Central memory CD8-positive, alpha-beta T cell (primary cell): ENCODE measurements at places on chromosomes 1 and 21.

- DNase-seq: no peak
- H3K4me1 ChIP-seq: peaks cover 11% of the 10 kb centered on the region
- H3K27ac ChIP-seq: no peak overlapping the region
Observed at GRCh38 chr1:208133355-208133754, 110.8 kb downstream of the PLXNA2 start.

DNA sequence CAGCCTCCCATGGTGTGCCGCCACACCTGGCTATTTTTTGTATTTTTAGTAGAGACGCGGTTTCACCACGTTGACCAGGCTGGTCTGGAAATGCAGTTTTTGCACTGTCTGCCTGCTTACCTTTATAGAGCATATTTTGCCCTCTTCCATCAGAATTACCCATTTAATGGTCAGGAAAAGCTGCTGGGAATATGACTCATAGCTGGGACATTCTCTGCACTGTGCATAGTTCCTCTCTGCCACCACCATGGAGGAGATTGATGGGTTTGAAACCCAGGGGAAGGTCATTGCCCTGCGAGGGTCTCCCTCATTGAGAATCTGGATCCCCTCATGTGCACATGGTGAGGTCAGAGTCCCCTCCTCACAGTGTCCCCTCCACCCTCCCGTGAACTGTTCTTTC is 32.1 kb downstream of the MX1 start:
- H3K4me3 ChIP-seq: no peak overlapping the region
- no peak overlapping the region for H3K27ac ChIP-seq
- H3K27me3 ChIP-seq: no peaks in the 10 kb centered on the region
- DNase-seq: no peak
- H3K36me3 ChIP-seq: peaks cover 23% of the 10 kb centered on the region

DNA sequence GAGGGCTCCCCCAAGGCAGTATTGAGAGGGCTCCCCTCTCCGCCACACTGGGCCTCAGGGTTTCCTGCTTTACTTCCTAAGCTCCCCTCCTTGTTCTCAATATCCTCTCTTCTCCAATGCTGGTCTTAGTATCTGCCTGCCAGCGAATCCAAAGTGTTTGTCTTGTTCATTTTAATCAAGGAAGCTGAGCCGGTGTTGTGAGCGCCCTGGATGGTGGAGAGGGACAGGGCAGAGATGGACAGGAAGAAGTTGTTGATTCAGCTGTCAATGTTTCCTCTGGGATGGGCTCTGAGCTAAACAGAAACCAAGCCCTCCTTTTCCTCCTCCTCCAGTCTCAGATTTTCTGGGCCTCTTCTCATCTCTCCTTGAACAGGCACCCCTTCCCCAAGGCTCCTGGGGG is 5.4 kb downstream of the OLFML3 start:
- H3K36me3 ChIP-seq: peaks cover 2% of the 10 kb centered on the region
- H3K4me1 ChIP-seq: no peaks in the 10 kb centered on the region
- peaks cover 9% of the 10 kb centered on the region for H3K27me3 ChIP-seq

GRCh38 chr1:95584315-95584714 is 350.3 kb downstream of the RWDD3 start:
- no peaks in the 10 kb centered on the region for H3K27me3 ChIP-seq
- H3K4me3 ChIP-seq: no peak overlapping the region
- H3K27ac ChIP-seq: no peak overlapping the region
- DNase-seq: no peak
- no peaks in the 10 kb centered on the region for H3K4me1 ChIP-seq

- no peak overlapping the region for H3K27ac ChIP-seq
- no peaks in the 10 kb centered on the region for H3K36me3 ChIP-seq
- DNase-seq: no peak
- peaks cover 8% of the 10 kb centered on the region for H3K4me1 ChIP-seq
- no peak overlapping the region for H3K4me3 ChIP-seq
Observed at GRCh38 chr1:100250264-100250663, 630 bp upstream of the DBT start.

DNA sequence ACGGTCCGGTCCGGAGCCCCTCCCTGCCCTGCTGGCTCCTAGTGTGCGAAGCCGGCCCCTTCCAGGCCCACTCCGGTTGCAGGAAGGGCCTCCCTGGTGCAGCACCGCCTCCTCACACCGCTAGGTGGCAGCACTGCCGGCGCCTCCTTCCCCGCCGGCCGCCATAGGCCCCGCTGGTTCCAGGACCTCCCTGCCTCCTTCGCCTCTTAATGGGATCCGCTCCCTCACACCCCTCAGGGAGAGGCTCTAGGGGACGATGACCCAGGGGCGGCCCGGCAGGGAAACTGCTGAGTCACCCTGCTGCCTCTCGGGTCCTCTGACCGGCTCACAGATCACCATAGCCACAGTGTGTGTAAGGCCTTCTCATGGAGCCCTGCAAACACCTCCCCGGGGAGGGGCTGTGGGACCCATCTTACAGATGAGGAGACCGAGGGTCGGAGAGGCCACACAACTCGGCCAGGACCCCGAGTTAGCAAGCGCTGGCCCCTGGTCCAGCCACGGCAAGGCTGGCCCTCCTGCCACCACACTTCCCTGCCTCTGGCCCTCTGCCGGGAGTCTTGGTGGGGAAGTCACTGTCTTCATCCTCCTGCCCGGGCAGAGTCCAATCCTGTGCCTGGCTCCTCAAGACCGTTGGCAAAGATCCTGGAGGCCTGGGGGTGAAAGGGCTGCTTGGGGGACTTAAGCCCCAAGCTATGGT is 1.6 kb upstream of the AJAP1 start:
- no peak overlapping the region for H3K4me3 ChIP-seq
- H3K27me3 ChIP-seq: peaks cover 18% of the 10 kb centered on the region

DNA sequence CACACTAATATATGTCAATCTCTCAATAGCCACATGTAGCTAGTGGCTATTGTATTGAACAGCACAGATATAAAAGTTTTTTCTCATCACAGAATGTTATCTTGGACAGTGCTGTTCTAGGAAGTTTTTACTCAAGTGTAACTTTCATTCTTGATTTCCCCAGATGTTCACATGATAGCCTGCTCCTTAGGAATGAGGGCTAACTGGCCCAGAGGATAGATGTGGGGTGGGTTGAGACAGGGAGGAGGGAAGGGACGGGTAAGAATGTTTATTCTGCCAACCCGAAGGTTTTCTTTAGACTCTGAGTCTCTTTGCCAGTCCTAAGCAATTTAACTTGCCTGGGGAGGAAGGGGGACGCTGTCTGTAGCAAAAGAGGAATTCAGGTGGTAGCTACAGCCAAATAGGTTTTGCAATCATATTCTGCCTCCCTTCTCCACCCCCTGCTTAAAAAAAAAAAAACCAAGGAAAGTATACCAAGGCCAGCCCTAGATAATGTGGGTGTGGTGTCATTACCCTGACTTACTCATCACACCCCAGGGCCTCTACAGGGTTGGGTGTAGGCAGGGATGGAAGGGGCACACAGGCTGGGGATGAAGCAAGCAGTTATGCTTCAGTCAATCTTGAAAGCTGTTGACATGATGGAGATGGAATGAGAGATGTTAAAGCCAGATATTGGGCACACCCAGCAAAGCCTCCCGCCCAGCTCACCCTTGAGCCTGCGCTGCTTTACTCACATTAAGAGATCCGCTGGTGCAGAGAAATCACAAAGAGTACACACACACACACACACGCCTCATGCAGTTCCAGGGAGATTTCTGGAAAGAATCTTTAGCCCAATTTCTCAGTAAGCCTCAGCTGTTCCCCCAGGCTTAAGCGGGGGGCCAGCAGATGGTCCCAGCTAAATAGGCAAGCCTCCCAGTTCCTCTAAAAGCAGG is 59.9 kb downstream of the PLXNA2 start:
- no peak overlapping the region for H3K4me3 ChIP-seq
- no peak for DNase-seq
- peaks cover 39% of the 10 kb centered on the region for H3K27me3 ChIP-seq
- H3K4me1 ChIP-seq: peaks cover 7% of the 10 kb centered on the region
- H3K36me3 ChIP-seq: no peaks in the 10 kb centered on the region

GRCh38 chr21:33998809-33999208 is 74.6 kb upstream of the MRPS6 start:
- DNase-seq: no peak
- no peak overlapping the region for H3K27ac ChIP-seq
- H3K4me3 ChIP-seq: no peak overlapping the region
- H3K27me3 ChIP-seq: no peaks in the 10 kb centered on the region
- H3K4me1 ChIP-seq: peaks cover 13% of the 10 kb centered on the region
- peaks cover 1% of the 10 kb centered on the region for H3K36me3 ChIP-seq

GRCh38 chr1:114319418-114319817 is 165.7 kb upstream of the SYT6 start:
- H3K27ac ChIP-seq: no peak overlapping the region
- no peaks in the 10 kb centered on the region for H3K27me3 ChIP-seq
- no peak overlapping the region for H3K4me3 ChIP-seq
- no peaks in the 10 kb centered on the region for H3K36me3 ChIP-seq
- H3K4me1 ChIP-seq: peaks cover 5% of the 10 kb centered on the region

GRCh38 chr21:29217818-29218291 is 80.9 kb upstream of the BACH1 start:
- no peaks in the 10 kb centered on the region for H3K4me1 ChIP-seq
- H3K27me3 ChIP-seq: no peaks in the 10 kb centered on the region
- no peak overlapping the region for H3K4me3 ChIP-seq
- no peak for DNase-seq
- no peak overlapping the region for H3K27ac ChIP-seq

DNA sequence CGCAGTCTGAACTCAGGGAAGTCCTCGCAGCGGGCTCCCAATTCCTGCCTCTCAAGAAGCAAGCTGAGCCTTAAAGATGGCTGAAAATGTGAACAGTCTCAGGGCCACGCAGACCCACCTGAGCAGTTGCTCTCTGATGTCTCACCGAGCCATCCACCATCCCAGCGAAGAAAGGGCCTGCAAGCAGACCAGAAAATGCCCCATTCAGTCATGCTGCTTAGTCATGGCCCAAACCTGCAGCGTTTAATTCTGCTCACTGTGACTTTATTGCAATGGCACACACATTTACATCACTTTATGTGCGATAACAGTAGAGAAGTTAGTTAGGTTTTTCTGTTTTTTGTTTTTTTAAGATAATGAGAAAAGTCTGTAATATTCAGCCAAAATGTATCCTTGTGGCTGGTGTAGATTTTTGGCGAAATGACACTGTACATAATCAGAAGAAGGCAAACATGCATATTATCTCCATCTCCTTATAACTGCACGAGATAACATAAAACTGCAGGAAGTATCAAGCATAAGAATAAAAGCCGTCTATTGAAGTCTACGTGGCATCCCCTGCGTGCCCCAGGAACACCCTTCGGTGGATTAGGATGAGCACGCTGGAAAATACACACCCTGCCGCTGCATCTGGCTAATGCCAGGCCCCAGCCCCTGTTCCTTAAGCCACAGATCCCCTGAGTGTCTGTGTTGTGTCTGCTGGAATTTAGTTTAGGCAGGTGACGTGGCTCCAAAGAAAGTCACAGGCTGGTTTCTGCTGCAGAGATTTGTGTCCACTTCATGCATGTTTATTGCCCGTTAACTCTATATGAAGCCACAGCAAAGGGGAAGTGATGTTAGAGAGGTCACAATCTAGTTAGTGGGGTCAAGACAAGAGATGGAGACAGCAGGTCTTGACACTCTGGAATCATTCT is 119.8 kb upstream of the IRF2BP2 start:
- no peaks in the 10 kb centered on the region for H3K27me3 ChIP-seq
- H3K4me3 ChIP-seq: no peak overlapping the region
- peaks cover 2% of the 10 kb centered on the region for H3K36me3 ChIP-seq
- H3K27ac ChIP-seq: peak overlapping the region; percentile 89

DNA sequence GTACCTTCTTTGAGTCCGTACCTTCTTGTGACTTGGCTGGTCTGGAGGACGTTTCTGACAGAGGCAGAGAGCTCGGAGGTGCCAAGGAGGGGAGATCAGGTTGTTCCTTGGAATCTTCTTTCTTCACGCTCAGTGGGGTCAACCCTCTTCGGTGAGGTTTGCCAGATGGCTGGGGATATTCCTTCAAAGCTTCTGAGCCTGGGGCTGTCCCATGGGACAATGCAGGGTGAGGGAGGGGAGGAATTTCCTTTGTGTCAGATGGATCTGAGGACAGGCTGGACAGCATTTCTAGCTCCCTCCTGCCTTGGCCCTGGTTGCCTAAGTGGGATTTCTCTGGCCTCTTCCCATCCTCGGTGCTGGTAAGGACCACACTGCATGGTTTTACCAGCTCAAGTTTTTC is 95.5 kb upstream of the EDN2 start:
- peaks cover 11% of the 10 kb centered on the region for H3K4me1 ChIP-seq
- no peak overlapping the region for H3K27ac ChIP-seq
- peaks cover 2% of the 10 kb centered on the region for H3K36me3 ChIP-seq
- H3K27me3 ChIP-seq: no peaks in the 10 kb centered on the region

DNA sequence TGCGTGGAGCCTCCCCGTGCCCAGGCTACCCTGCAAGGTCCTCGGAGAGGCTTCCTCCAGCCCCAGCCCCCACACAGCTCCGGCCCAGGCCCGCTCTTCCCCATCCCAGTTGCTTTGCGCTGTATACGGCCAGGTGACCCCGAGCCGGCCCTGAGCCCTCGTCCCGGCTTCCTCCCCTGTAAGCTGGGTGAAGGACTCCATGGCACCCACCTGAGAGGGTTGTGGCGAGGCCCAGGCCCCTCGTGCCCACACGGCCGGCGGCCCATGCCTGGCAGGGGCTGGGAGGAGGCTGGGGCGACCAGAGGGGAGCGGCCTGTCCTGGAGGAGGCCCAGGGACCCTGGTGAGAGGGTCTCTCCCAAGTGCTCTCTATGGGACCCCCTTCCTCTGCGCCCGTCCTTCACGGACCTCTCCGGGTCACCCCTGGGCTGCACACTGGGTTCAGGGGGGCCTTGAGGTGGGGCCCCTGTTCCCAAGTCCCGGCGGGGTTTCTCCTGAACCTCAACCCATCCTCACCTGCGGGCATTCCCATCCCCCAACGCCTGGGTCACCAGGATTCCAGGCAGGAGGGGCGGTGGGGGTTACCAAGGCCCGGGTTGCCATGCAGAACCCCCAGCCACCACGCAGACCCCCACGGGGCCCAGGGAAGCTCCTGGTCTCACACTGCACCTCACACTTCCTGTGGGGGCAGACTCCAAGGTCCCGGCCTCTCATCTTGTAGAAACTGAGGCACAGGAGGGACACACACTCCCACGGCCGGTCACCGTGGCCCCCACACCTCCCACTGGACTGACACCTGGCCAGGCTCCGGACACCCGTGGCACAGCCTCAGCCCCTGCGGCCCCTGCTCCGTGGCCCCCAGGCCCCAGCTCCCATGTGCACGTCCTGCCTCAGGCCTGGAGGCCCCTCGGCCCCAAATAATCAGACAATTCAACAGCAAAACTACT is 25.2 kb downstream of the COL6A1 start:
- no peaks in the 10 kb centered on the region for H3K4me1 ChIP-seq
- H3K36me3 ChIP-seq: peaks cover 2% of the 10 kb centered on the region
- H3K27ac ChIP-seq: no peak overlapping the region
- DNase-seq: peak; percentile 11
- H3K4me3 ChIP-seq: no peak overlapping the region

- no peaks in the 10 kb centered on the region for H3K4me1 ChIP-seq
- H3K27ac ChIP-seq: no peak overlapping the region
- H3K36me3 ChIP-seq: no peaks in the 10 kb centered on the region
- peaks cover 52% of the 10 kb centered on the region for H3K27me3 ChIP-seq
- DNase-seq: no peak
Observed at GRCh38 chr1:113190078-113190477, 117.1 kb downstream of the LRIG2 start.

GRCh38 chr1:173570370-173571007 is 32.4 kb downstream of the SLC9C2 start:
- H3K27me3 ChIP-seq: peaks cover 21% of the 10 kb centered on the region
- H3K36me3 ChIP-seq: no peaks in the 10 kb centered on the region
- no peak overlapping the region for H3K27ac ChIP-seq

- H3K36me3 ChIP-seq: peaks cover 13% of the 10 kb centered on the region
- H3K27ac ChIP-seq: no peak overlapping the region
- DNase-seq: no peak
- H3K4me1 ChIP-seq: peaks cover 39% of the 10 kb centered on the region
Observed at GRCh38 chr1:180194546-180195207, 35.4 kb upstream of the LHX4 start.
